ENCODE measurements at places on chromosomes 1 and 21.

DNA sequence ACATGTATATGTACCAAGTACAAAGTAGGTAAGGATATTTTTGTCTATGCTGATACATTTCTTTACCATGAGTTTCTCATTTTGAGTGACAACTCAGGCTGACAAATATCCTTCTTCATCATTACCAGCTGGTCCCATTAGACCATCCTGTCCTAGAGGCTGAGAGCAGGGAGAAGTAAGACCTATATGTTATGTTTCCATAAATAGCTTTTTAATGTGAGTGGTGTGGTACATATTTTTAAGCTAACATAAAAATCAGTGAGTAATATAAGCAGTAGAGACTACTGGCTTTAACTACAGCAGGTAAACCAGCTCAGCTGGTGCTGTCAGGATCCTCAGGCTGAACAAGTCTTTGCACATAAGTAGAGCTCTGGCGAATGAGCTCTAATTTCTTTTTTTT is 62.4 kb downstream of the CLEC20A start:
- no peak for DNase-seq

DNA sequence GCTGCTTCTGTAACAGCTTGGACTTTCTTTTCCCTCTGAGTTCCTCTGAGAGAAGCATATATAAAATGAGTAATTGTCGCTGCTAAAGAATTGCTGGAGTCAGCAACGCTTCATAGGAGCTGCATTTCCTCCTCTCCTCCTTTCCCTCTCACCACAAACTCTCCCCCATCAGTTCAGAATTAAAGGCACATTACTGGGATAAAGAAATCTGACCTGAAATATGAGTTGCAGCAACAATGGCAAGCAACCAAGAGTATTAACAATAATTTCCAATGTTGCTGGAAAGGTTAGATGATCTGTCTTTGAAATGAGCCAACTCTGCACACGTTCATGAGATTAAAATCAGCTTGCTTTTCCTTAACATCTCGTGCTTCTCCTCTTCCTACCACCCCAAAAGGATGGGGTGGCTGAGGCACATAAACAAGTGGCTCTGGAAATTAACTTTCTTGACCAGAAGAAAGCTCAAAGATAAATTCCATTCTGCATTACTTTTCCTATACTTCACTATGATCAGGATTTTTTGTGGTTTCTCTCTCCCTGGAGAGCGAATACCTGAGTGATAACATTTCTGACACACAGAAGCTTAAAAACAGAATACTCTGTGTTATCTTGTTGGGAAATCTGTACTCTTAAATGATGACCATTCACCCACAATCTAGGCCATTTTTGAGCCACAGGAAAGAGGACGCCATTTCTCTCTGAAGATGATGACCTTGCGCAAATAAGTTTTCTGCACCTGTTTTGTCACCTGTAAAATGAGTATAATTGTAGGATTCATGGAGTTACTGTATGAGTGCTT is 90.2 kb downstream of the TGFBR3 start:
- DNase-seq = no peak

- DNase-seq = no peak
These were observed 12.8 kb downstream of the WDR3 start for GRCh38 chr1:117942293-117942692.

GRCh38 chr1:213269829-213270228 is 218.8 kb downstream of the RPS6KC1 start:
- no peak for DNase-seq

- no peak for DNase-seq
These were observed 4.9 kb upstream of the B4GALT3 start for GRCh38 chr1:161182214-161182613.

GRCh38 chr1:213070406-213070805 is 19.4 kb downstream of the RPS6KC1 start:
- no peak for DNase-seq

GRCh38 chr1:201258763-201259230 is 24.5 kb upstream of the PKP1 start:
- no peak for DNase-seq

Data from head of caudate nucleus (tissue), 42 donors.